ENCODE measurements at places on chromosomes 11 and 22.

- no peak for DNase-seq
Measured at GRCh38 chr22:40430991-40431390, 60.6 kb downstream of the SGSM3 start.

DNA sequence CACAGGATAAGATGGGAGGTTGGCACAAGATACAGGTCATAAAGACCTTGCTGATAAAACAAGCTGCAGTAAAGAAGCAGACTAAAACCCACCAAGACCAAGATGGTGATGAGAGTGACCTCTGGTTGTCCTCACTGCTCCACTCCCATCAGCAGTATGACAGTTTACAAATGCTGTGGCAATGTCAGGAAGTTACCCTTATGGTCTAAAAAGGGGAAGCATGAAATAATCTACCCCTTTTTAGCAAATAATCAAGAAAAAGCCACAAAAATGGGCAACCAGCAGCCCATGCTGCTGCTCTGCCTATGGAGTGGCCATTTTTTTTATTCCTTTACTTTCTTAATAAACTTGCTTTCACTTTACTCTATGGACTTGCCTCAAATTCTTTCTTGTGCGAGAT, 8.7 kb upstream of the PIWIL4 start:
- no peak for DNase-seq

- no peak for DNase-seq
Measured at GRCh38 chr22:36745301-36745995, 30.5 kb downstream of the IFT27 start.

DNA sequence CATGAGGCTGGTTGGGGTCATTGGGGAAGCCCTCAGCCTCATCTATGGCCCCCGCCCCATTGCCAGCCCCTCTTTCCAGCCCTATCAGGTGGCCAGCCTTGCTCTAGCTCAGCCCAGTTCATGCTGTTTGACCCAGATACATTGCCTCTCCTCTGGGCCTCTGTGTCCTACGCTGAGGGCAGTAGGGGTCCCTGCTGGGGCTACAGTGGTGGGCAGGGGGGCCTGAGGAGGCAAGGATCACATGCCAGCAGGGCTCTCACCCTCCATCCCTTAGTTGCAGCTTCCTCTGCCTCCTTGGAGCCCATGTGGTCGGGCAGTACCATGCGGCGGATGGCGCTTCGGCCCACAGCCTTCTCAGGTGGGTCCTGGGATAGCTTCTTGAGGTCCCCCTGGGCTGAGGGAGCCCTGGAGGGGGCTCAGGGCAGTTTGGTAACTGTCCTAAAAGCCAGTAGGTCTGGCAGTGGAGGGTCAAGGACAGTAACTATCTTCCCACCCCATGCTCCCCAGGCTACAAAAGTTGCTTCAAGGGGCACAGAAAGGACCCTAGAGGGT, 19.2 kb downstream of the EMID1 start:
- no peak for DNase-seq

- no peak for DNase-seq
Measured at GRCh38 chr11:70952191-70952590, 300.2 kb downstream of the SHANK2 start.

GRCh38 chr11:26753723-26754504, 32.1 kb upstream of the SLC5A12 start:
- DNase-seq: peak; percentile 55

DNA sequence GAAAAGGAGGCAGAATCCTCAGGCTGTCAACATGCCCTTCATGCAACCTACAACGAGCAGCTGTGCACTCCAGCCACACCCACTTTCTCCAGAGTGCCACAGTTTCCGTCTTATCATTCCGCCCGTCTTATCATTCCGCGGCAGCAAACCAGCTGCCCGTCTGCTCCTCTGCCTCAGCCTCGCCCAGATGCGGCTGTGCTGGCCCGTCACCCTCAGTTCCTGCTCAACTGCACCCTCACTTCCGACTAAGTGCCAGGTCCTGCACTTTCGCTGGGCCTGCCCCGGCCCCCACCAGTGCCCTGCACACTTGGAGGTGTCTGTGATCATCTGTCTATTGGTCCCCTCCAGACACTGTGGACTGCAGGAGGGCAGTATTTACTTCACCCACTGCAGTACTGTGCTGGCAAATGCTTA, 43.7 kb downstream of the MICAL3 start:
- DNase-seq: no peak

DNA sequence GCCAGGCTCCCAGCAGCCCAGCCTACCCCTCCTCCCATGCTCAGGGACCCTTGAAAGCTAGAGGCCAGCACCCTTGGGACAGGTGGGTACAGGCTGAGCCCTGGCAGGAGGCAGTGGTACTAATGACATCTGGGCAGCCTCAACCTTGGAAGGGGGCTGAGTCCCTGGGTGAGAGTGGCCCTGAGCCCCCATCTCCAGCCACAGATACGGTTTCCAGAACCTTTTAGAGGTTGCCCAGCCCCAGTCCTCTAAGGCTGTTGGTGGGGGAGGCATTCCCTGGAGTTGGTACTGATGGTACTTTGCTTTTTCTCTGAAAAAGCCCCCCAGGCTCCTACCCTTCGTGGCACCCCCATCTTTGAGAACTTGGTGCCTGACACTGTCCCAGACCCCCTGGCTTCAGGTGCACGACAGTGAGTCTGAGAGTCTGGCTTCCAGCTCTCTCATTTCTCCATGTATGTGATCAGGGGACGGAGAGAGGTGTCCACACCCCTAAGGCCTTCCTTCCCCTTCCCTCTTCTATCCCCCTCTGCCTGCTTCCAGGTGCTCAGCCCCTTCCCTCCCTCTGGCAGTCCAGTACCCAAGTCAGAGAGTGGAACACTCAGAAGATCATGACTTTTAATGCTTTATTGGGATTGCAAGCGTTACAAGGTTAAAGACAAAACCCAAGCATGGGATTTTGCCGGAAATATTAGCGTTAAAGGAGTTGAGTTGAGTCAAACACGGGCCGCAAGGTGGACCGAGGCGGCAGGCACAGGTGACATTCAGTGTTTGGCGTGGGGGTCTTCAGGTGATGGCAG, 10.5 kb downstream of the IGF2 start:
- no peak for DNase-seq

DNA sequence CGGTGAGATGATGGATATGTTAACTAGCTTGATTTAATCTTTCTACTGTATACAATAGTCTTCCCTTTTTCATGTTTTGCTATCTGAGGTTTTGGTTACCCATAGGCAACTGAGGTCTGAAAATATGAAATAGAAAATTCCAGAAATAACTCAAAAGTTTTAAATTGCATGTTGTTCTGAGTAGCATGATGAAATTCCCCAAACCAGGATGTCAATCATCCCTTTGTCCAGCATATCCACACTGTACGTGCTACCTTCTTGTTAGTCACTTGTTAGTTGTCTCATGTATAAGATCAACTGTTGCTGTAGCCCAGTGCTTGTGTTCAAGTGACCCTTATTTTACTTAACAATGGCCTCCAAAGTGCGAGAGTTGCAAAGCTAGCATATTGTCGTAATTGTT, 21.2 kb upstream of the OR10W1 start:
- no peak for DNase-seq

GRCh38 chr11:71987521-71987920, 11.2 kb upstream of the IL18BP start:
- DNase-seq: no peak

- peak; percentile 23 for DNase-seq
Measured at GRCh38 chr11:79007771-79008402, 432.9 kb downstream of the TENM4 start.

GRCh38 chr11:100730266-100730665, 43.2 kb downstream of the ARHGAP42 start:
- peak; percentile 94 for DNase-seq

DNA sequence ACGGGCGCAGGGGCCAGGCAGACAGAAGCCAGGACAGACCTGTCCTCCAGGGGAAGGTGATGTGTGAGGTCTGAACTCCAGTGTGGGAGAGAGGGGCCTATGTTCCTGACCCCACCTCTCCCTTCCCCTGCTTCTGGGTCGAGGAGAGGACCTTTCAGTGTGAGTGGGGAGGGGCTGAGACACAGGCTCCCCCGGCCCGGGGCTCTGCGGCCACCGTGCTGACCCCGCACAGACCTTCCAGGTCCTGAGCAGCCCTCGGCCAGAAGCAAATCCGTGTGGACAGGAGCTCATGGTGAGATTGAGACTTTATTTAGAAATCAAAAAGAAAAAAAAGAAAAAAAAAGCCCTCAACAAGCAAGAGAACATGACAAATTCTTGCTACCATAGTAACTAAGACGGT, 680.5 kb downstream of the BRD1 start:
- no peak for DNase-seq

- no peak for DNase-seq
Measured at GRCh38 chr11:72869831-72870230, 55.6 kb downstream of the ATG16L2 start.

DNA sequence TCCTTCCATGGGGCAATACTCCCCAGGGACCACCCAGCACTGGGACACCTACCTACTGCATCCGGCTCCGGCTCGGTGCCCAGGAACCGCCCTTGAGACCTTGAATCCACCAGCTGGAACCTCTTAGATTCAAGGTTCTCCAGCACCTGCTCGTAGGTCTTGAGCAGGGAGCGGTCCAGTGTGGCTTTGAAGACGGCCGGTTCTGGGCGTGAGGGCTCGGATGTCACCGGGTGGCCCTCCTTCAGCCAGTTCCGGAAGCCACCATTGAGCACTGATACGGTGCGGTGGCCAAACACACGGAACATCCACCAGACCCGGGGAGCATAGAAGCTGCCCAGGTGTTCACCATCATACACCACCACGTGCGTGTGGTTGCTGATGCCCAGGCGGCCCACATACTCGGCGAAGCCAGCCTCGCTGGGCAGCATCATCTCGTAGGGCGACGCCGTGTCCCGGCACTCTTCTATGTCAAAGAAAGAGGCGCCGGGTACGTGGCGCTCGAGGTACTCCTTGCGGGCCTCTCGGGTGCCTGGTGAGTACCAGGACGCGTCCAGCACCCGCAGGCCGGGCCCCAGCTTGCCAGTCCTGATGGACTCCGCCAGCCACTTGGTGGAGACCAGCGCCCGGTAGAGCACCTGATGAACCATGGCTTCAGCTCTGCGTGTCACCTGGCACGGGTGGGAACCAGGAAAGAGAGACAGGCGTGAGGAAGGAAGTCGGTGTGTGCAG, 997 bp downstream of the TST start:
- no peak for DNase-seq

DNA sequence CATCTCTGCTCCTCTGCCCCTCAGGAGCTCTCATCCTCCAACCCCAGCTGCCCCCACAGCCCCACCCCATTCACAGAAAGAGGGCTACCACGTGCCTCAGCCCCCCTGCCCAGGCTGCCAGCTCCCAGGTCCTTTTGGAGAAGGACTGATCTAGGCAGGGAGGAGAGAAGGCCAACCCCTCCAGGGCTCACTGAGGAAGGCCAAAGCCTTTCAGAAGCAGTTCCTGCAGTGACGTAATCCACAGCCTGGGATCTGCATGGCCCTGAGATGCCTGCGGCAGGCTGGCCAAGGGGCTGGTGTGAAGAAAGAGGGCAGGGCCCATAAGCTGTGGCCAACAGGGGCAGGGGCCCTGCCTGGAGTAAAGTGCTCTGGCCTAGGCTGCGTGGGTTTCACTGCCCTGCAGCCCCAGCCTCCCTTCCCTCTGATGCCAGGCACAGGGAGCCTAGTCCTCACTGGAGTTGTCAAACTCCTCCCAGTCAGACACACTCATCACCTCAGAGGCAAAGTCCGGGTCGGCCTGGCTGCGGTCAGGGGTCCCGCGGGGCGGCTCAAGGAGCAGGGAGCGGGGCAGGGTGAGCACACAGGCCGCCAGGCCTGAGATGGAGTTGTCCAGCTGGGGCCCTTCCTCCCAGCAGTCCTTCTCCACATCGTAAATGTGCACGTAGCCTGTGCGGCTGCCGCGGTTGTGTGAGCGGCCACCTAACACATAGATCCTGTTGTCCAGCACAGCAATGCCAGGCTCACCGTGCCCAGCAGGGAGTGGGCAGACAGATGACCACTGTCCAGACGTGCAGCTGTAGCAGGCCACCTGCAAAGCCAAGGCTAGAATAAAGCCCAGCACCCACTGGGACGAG, 4.2 kb upstream of the SCARF2 start:
- DNase-seq: no peak

DNA sequence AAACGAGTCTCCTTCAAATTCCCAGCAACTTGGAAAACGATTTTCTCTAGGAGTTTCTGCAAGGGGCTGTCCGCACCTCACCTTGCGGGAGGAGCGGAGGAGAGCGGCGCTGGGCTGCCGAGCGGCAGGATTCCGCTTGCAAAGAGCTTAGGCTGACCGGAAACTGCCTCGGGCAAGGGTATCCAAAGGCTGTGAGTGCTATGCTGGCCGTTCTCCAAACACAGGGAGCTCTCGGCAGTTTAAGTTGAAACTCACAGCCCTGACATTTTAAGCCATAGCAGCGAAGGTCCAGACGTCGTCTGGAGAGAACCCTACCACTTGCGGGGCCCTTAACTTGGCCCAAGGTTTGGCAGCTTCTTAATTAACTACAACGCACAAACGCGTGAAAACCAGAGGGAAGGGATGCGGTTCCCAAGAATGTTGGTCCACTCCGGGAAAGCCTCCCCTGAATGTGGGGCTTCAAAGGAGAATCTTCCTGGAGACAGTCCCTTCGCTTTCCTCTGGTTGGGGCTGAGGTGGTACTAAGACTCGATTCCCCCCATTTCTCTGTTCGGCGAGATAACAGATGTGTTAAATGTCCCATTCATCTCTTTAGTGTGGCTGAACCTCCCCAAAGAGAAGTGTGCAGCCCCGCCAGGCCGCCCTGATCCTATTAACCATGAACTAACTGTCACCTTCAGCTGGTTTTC, 1.1 kb upstream of the DBX1 start:
- no peak for DNase-seq

GRCh38 chr11:61718046-61718531, 34.3 kb upstream of the MYRF start:
- no peak for DNase-seq

- no peak for DNase-seq
Measured at GRCh38 chr11:12233602-12233925, 123.2 kb downstream of the MICAL2 start.

DNA sequence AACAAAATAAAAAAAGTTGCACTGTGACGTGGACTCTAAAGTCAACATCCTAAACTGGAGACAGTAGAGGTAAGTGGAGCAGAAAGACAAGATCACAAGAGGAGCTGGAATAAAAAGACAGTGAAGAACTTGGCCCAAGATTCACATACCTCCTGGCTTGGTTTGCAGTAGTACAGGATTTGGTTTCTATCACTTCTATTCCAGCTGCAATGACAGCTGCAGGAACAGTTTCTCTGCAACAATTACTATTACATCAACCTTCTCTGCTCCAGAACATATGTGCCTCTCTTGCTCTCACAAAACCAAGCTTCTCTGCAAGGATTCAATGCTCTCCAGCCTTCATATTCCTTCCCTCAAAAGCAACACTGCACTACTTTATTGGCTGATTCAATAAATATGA, 7.8 kb upstream of the KDM2A start:
- DNase-seq: no peak

DNA sequence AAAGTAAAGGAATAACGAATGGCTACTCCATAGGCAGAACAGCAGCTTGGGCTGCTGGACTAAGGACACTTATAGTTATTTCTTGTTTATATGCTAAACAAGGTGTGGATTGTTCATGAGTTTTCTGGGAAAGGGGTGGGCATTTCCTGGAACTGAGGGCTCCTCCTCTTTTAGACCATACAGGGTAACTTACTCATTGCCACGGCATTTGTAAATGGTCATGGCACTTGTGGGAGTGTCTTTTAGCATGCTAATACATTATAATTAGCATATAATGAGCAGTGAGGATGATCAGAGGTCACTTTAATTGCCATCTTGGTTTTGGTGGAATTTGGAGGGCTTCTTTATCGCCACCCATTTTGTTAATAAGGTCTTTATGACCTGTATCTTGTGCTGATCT, 7.0 kb downstream of the OR4X1 start:
- DNase-seq: no peak
